Glomerular endothelial cell (primary cell): ENCODE measurements at places on chromosomes 16 and 17.
A peak's percentile ranks its signal among the peaks of the same experiment; 100 is the strongest.

DNA sequence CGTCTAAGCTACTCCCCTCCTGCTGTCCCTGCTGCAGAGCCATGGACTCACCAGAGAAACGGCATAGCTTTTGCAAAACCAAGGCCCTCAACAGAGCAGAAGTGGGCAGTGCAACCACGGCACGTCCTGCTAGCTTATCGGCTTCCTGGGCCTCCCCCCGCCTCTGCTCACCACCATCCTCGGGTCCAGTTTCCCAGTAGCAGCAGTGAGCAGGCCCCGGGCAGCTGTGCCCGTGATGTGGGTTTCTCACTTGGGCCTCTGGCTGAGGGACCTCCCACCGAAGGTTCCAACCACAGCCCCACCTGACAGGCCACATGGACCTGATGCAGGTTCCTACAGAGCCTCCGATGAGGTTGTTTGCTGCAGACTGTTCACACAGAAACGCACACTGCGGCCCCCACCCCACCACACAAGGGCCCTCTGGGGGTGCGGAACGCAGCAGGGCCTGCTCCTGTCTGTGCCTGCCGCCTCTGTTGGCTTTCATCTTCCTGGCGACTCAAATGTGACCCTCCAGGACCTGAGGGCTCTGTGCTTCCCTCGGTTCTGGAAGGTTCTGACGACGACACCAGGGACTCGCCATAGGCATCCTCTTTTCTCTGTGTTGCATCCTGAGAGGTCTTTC, 24.8 kb downstream of the PDIA2 start:
- no peak for DNase-seq

GRCh38 chr17:16917671-16918394, 54.1 kb downstream of the TNFRSF13B start:
- DNase-seq: no peak

DNA sequence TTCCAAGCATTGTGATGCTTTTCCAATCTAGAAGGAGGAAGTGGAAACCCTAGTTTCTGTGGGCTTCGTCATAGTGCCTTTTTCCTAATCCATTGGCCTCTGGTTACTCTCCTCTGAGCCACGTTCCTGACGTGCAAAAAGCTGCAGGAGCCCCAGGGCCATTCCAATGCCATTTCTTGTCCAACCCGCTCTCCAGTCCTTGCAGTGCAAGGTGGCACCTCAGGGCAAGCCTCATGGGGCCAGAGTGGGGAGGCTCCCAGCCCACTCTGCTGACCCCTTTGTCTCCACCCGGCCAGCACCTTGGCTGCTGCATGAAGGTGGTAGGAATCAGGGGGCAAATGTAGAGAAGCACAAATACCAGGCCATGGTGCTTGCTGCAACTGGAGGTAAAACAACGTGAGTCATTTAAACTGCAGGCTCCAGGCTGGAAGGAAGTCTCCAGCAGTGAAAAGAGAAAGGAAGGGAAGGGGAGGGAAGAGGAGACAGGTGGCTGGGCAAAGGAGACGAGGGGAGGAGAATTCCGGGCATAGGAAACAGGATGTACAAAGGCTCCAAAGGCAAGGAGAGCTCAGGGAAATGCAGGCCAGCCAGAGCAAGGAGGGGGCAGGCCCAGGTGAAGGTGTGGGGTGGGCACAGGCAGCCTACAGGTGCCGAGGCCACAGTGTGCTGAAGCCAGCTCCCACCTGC, 168.2 kb upstream of the TNRC6C start:
- no peak for DNase-seq

GRCh38 chr17:14871921-14872320, 393.2 kb downstream of the PMP22 start:
- DNase-seq: no peak

DNA sequence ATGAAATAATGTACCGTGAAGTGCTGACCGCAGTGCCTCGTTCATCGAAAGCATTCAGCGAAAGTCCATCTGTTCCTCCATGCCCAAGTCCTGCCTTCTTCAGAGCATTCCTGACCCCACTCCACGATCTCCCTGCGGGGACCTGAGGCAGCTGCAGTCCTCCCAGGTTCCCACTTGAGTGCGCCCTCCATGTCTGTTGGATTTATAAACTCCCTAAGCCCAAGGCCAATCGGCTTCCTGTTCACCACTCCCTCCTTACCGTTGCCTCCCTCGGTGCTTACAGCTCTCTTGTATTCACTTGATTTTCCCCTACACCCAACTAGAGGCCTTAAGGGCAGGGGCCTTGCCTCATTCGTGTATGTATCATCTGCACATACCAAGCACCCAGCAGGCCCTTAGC, 2.8 kb downstream of the RAD51D start:
- DNase-seq: no peak

DNA sequence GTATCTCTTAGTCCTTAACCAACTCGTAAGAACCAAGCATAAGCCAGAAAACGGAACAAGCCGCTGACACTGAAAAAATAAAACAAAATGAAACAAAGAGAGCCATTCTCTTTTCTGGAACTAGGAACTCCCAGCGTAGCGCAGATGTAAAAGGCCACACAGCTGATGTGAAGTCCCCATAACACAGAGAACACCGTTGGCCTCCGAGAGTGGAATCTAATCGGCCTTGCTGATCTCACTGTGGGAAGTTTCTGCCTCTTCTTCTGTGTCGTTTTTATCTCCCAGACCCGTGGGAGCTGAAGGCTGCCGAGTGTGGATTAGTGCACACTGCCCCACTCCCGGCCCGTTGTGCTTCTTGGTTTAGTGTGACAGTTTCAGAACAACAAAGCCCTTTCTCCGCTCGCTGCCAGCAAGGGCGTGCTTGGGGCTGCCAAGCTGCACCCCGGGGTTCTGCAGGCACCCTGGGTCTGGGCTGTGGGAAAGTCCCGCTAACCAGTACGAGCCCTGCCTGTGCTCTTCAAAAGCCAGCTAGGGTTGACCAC, 21.7 kb downstream of the TTYH2 start:
- DNase-seq: no peak

- DNase-seq: no peak
Measured at GRCh38 chr16:27154705-27155521, 48.4 kb upstream of the KDM8 start.

- DNase-seq: no peak
Measured at GRCh38 chr17:76840884-76841775, 27.1 kb upstream of the MGAT5B start.

- peak; percentile 44 for DNase-seq
Measured at GRCh38 chr16:72400257-72401083, 228.5 kb upstream of the PMFBP1 start.

- DNase-seq: no peak
Measured at GRCh38 chr16:17557480-17557879, 86.7 kb upstream of the XYLT1 start.
